NCI-H510A treated with DMSO at 0.1 percent for 48 hours (cell line): ENCODE measurements at places on chromosomes 6 and 20.

GRCh38 chr6:75224303-75224926 lies 18.6 kb upstream of the COL12A1 start:
- DNase-seq: no peak

DNA sequence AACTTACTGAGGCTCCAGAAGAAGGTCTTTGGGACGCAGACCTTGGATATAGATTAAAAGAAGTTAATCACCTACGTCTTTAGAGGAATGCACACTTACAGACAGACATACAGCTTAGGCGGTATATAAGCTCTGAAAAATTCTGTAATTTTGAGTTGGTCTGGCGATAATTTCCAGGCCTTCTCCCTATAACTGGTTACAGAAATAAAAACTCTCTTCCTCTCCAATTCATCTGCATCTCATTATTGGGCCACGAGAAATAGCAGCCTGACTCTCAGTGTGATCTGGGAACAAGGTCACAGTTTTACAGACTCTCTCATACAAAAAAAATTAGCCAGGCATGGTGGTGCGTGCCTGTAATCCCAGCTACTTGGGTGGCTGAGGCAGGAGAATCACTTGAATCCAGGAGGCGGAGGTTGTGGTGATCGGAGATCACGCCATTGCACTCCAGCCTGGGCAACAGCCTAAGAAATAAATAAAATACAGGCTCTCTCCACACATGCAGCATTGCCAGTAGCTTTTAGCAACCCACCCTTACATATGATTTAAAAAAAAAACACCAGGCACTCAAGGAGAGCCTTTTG lies 4.7 kb downstream of the ZBTB24 start:
- no peak for DNase-seq

DNA sequence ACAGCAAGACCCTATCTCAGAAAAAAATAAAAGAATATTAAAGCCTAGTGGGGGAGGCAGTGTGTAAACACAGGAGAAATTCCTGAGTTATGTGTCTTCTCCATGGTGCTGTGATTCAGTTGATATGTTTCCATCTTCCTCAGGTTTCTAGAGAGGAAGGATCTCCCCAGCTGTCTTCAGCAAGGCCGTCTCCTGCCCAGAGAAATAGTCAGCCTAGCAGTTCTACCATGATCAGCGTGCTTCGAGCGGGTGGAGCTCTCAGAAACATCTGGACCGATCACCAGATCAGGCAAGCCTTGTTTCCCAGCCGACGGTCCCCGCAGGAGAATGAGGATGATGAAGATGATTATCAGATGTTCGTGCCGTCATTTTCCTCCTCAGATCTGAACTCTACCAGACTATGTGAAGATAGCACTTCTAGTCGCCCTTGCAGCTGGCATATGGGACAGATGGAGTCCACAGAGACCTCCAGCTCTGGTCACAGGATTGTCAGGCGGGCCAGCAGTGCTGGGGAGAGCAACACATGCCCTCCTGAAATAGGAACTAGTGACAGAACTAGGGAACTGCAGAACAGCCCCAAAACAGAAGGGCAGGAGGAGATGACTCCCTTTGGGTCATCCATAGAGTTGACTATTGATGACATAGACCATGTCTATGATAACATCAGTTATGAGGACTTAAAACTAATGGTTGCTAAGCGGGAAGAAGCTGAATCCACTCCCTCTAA lies 34.9 kb upstream of the MTHFD1L start:
- DNase-seq: no peak

DNA sequence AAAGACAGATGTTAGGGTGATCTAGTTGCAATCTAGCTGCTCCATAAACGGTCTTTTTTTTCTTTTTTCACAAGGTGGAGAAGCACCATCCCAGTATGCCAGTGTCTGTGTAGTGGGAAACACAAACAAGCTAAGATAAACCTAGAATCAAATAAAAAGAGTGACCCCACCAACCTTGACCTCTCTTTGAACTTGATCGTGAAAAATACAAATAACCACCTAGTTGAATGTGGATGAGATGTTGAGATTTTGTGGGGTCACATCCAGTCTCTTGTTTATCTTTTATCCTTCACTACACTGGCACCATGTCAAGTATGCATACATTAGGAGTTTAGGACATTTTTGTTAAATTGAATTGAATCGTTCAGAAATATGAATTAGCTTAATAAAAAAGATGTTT lies 194.6 kb upstream of the EYA4 start:
- DNase-seq: no peak

DNA sequence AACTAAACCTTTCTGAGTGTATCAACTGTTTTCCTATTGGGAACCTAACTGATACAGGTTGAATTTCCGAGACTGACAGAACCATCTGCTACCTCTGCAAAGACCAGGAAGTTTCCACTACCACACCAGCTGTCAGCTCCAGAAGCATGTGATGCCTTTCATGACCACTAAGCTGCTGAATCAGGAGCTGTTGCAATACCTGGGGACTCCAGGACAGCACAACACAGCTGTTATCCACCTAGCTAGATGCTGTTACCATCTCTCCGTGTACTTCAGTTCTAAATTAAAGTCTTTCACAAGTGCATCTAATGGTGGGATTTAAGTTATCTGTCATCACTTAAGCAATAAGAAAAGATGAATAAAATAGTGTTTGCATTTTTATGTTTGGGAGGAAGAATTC lies 158.2 kb upstream of the IMPG1 start:
- peak; percentile 0 for DNase-seq
